HS-27A (cell line): ENCODE measurements at places on chromosomes 3 and 15.

DNA sequence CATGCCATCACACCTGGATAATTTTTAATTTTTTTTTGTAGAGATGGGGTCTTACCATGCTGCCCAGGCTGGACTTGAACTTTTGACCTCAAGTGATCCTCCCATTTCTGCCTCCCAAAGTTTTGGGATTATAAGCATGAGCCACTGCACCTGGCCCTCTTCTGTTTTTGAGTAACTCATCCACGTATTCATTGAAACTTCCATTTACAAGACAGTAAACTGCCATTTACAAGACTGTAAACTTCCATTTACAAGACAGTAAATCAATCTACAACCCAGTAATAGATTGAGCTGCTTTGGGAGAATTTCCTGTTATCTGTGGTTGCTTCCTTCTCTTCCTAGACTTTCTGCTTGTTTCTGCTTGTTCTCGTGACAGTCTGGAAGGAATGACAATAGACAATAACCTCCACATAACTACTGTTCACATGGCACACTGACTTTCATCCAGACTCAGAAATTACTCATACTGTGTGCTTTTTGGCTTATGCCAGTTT is 114.7 kb upstream of the CCNL1 start:
- no peak for DNase-seq

DNA sequence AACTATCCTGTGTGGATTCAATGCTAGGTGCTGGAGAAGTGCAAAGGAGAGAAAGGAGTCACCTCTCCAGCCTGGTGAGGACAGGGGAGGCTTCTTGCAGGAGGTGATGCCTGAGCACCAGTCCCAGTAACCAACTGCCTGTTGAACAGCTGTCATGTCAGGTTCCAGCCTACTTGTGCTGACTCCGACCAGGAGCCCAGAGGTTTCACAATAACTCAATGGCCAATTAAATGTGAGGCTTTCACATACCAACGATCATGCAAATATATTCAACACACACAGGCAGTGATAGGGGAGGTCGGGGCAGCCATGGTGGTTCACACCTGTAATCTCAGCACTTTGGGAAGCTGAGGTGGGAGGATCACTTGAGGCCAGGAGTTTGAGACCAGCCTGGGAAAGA is 7.7 kb downstream of the SORD start:
- no peak for DNase-seq

- DNase-seq = no peak
Measured at GRCh38 chr3:18556001-18556408, 130.9 kb upstream of the SATB1 start.

DNA sequence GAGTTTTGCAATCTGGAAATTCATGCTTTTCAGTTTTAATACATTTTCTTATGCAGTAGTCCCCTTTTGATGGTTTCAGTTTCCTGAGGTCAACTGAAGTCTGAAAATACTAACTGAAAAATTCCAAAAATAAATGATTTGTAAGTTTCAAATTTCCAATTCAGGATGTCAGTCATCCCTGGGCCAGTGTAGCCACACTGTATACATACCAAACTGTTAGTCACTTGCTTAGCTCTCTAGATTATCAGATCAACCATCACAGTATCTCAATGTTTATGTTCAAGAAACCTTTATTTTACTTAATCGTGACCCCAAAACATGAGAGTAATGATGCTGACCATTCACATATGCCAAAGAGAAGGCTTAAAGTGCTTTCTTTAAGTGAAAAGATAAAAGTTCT is 715.5 kb downstream of the GBE1 start:
- peak; percentile 11 for DNase-seq

- DNase-seq = no peak
Measured at GRCh38 chr15:65577129-65577996, 33.6 kb downstream of the INTS14 start.
